ENCODE measurements at places on chromosomes 11 and 22.

DNA sequence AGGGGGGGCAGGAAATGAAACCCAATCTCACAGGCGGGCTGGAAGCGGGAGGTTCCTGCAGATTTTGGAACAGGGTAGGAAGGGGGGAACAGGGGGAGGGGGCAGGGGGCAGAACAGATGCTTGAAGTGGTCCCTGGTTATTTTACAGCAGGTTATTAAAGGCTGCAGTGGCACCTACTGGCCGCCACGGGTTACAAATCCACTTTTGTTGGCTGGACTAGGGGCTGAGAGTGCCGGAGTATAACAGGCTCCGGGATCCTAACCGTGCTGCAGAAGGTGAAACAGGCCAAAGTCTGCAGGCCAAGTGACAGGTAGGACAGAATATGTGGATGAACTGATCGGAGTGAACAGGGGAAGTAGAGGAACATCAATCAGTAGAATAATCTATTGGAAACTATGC, 2.5 kb downstream of the ROBO3 start:
- DNase-seq: no peak

GRCh38 chr11:40276960-40277359, 1182.5 kb downstream of the LRRC4C start:
- DNase-seq: no peak

GRCh38 chr11:57649826-57650738, at the start of gene YPEL4:
Gene YPEL4, minus strand, starts transcription at chr11:57649912. Its CDS starts 2,805 bp downstream, at chr11:57647107.
- peak; percentile 50 for DNase-seq

DNA sequence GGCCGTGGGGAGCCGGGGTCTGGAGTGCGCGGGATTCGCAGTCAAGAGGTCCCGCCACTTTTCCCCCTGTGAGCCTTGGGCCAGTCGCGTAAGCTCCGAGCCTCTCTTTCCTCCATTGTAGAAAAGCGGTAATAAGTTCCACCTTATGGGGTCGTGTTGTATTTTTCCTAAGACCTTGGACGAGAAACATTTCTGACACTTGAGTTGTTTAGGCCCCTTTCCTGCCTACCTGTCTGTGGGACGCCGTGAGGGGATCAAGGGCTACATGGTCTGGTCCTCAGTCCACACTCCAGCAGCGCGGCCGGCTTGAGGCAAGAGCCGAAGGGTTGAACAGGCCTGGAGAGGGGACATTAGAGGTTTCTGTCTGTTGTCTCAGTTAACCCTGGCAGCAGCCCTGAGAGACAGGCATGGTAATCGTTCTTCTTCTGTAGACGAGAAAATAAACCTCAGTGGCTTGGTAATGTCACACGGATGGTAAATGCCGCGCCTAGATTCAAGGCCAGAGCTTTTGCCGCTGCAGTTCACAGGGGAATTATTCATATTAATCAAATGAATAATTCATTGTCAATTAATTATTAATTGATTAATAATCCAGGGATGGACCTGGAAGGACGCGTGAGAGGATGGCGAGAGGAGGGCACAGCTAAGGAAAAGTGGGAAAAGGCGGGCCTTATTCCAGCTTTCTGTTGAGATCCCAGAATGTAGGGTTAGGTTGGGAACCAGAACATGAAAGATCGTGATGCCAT, 545 bp downstream of the FEN1 start:
- DNase-seq: no peak

DNA sequence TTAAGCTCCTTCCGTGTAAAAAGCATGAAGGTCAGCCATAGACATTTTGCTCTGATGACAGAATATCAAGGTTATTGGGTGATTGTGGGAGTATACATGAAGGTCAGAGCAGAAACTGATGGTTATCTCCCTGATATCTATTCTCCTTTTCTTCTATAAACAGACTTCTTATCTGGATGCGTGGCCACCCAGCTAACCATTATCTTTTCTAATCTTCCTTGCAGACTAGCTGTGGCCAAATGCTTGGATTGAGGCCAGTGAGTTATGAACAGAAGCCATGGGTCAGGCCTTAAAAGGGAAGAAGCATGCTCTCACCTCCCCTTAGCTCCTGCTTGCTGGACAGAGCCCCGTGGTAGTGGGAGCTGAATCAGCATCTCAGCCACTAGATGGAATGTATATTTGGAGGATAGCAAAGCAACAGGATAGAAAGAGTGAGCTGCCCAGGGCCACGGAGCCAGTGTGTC, 31.3 kb upstream of the LRRC55 start:
- no peak for DNase-seq

DNA sequence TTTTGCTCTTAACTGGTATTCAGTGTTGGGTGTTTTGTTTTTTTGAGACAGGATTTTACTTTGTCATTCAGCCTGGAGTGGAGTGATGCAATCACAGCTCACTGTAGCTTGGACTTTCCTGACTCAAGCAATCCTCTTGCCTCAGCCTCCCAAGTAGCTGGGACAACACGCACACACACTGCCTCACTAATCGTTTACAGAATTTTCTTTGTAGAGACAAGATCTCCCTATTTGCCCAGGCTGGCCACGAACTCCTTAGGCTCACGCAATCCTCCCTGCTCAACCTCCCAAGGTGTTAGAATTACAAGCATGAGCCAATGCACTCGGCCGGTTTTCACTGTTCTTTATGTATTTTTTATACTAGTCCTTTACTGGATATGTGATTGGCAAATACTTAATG, 51.0 kb upstream of the IGLL5 start:
- no peak for DNase-seq

- DNase-seq: no peak
Observed at GRCh38 chr11:92390783-92391182, 166.2 kb downstream of the FAT3 start.
